C1 segment of cervical spinal cord (tissue), 14 donors: ENCODE measurements at places on chromosomes 4 and X.

- DNase-seq, result no peak
Observed at GRCh38 chr4:4720646-4721045, 138.8 kb upstream of the MSX1 start.

DNA sequence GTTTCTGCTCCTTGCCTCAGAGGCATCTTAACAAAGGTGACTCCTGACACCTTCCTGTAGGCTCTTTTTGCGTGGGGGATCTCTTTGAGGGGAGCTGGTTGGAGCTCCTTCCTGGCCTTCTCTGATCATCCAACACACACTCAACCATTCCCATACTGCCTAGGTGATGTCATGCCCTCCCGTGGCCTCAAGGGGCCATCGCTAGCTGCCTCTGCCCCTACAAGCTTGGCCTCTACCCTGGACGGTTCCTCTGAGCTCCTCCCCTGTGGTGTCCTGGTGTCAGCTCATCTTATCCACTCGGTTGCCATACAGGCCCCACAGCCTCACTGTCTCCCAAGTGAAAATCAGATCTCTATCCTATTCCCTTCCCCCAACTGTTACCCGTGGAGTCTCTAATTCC is 13.7 kb upstream of the ZNF185 start:
- no peak for DNase-seq

- DNase-seq, result no peak
Observed at GRCh38 chr4:155950461-155950860, 3.2 kb downstream of the CTSO start.

- DNase-seq, result no peak
Observed at GRCh38 chrX:140933874-140934655, 68.3 kb upstream of the SPANXB1 start.

GRCh38 chr4:176400816-176401461 is 81.2 kb downstream of the SPCS3 start:
- DNase-seq, result no peak

DNA sequence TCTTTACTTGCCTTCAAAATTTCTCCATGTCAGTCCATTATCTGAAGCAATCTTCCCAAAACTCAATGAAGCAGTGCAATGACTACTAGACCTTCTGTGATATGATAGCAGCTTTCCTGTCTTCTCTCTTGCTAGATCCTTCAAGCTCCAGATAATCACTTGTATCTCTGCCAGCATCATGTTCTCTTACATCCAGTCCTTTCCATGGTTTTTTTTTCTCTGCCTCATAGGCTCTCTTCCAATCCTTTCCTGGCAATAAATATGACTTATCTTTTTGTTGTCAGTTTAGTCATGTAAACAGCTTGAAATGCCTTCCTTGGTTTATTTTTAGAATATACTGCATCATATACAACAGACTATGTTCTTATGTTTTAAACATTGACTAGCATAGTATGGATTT is 193.5 kb downstream of the CFAP299 start:
- DNase-seq, result no peak

GRCh38 chrX:24990535-24990934 is 25.2 kb downstream of the ARX start:
- DNase-seq, result no peak

GRCh38 chr4:76195326-76195725 is 18.3 kb downstream of the SCARB2 start:
- no peak for DNase-seq

- no peak for DNase-seq
Observed at GRCh38 chrX:27057883-27058282, 405.3 kb downstream of the PPP4R3C start.

- DNase-seq, result no peak
Observed at GRCh38 chrX:75038925-75039324, 113.7 kb upstream of the NEXMIF start.

- DNase-seq, result no peak
Observed at GRCh38 chr4:12116009-12116552, 687.4 kb upstream of the HS3ST1 start.

- no peak for DNase-seq
Observed at GRCh38 chrX:23805389-23805788, 22.4 kb downstream of the SAT1 start.

GRCh38 chrX:78831523-78831922 is 84.0 kb downstream of the LPAR4 start:
- no peak for DNase-seq

DNA sequence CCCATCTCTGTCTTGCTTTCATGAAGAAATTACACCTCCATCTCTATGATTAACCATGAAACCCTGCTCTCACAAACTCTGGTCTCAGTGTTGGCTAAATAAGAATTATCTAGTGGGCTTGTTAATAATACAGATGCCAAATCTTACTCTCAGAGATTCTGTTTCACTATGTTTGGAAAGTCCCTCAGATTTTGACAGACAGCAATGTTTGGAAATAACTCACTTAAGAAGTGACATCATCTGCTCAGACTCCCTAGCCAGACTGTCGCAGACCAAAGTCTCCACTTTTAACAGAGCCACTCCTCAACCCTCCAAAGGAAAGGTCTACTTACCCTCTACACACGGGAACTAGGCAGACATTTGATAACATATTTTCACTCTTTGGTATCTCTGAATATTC is 328.5 kb upstream of the FGF16 start:
- no peak for DNase-seq

- DNase-seq, result no peak
Observed at GRCh38 chr4:105546086-105546485, 6.3 kb upstream of the ARHGEF38 start.

GRCh38 chrX:39629001-39629400 is 468.8 kb downstream of the BCOR start:
- DNase-seq, result no peak

DNA sequence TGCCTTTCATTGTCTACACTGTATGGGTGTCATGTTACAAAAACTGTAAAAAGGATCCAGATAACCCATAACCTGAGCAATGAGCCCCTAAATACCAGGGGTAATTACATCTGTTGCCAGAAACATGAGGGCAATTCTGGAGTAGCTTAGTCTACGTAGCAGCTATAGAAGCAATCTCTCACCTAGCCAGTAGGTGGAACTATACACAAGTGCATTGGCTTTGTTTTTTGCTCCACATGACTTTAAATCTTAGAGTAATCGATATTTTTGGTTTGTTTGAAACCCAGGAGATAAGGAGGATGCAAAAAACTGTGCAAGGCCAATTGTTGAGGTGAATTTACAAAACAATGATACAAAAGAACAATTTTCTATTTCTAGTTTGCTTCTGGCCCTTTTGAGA is 57.5 kb downstream of the GPR82 start:
- DNase-seq, result no peak

- DNase-seq, result no peak
Observed at GRCh38 chrX:35289952-35290351, 347.4 kb downstream of the FAM47B start.

- no peak for DNase-seq
Observed at GRCh38 chr4:4666187-4666586, 124.3 kb upstream of the STX18 start.

- no peak for DNase-seq
Observed at GRCh38 chrX:108323751-108324150, 114.5 kb downstream of the COL4A6 start.

GRCh38 chr4:153649572-153649991 is 34.5 kb upstream of the TLR2 start:
- DNase-seq, result no peak
